ENCODE measurements at places on chromosomes 5 and 9.

DNA sequence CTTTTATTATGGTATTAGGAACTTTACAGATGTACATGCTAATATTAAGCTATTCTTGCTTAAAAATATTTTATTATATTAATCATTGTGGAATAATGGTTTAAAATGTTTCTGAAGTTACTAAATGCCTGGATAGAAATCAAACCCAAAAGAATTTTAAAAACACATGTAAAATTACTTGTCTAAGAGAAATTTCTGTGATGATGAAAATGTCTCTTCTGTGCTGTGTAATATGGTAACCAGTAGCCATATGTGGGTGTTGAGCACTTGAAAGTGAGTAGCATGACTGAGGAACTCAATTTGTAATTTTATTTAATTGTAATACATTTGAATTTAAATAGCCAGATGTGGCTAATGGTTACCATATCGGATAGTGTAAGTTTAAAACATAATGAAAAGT is 66.7 kb upstream of the HSPB3 start:
- DNase-seq: no peak

DNA sequence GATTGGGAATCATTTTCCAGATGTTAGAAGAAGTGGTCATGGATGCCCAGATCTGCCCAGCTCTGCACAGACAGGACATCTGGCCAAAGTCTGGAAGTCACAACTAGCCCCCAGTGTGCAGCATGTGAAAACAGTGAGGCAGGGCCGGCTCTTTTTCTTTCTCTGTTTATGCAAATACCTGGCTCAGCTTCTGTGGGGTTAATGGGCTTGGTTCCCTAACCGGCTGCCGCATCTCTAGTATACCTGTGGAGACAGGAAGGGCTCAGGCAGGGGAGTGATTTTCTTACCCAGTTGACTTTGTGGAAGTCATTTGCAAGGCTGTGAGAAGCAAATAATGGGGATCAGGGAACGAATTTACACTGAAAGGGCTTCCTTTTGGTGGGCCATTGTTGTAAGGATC is 254.8 kb upstream of the PANK3 start:
- DNase-seq: no peak

DNA sequence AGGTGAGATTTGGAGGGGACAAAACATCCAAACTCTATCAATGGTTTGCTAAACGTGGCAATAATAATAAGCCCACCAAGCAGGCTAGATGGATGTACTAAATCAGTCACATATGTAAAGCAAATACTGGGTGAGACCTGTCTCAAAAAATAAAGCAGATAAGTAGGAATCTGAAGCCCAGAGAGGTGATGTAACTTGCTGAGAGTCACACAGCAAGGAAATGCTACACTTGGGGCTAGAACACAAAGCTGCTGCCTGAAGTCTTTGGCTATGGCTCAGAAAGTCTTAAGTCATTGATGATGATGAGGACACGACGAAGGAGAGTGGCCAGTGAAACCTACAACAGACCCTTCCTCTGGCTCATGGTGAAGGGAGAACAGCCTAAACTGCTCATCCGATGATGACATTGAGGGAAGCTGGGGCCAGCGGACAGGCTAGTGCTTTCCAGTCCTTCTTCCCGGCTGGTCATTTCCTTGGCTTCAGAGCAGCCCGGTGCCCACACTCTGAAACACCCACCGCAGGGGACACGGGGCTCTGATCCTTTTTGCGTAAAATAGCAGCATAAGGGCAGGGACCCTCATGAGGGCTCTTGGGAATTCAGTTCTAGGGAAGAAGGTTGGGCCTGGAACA is 14.1 kb downstream of the DUSP1 start:
- no peak for DNase-seq

DNA sequence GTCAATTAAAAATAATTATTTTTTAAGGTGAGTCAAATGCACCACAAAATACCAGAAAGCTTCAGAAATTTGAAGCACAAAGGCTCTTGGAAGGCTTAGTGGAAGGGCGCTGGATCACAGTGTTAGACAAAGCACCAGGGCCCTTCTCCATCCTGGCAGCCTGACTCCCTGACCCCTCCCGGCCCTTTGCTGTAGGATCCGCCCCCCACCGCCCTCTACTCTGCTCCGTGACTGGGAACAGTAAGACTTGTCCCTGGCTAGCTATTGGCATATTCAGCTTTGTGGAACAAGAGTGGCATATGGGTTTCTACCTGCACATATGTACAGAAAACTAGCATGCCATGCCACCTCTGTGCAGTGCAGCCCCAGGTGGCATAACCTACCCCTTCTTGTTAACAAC is 222.1 kb downstream of the SYK start:
- DNase-seq: no peak

GRCh38 chr5:48192-48591 is 43.8 kb upstream of the PLEKHG4B start:
- DNase-seq: no peak

- DNase-seq: no peak
Observed at GRCh38 chr9:5140151-5140550, 45.3 kb downstream of the INSL6 start.

- DNase-seq: no peak
Observed at GRCh38 chr9:101705135-101705661, 33.2 kb downstream of the GRIN3A start.

DNA sequence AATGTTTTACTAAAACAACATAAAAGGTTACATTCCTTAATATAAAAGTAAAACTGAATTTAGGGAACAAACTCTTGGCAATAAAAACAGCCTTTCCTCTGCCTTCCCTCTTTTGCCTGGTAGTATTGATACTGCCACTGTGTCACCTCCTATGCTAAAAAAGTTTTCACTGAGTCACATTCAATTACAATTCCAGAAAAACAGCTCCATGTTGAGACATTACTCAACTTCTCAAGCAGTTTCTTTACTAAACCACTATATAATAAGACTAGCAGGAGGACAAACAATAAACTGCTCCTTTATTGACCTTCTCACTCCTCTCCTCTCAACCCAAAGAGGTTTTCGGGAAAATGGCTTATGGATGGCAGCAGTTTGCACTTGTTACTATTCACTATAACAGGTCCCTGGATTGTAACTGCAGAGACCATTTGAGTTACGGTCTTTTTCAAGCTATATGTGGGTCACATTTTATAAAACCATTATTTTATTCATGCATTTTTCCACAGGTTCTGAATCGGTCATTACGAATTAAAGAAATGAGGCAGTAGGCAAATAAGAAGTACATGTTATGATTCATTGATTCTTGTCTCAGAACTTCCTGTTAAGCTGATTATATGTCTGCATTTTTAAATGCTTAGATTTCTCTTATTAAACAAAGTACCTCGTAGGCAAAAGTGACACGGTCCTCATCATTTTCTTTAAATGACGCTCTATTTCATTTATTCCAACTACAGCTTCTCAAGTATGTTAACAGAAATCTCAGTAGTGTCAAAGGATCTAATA is 2.1 kb downstream of the ZDHHC21 start:
- no peak for DNase-seq

DNA sequence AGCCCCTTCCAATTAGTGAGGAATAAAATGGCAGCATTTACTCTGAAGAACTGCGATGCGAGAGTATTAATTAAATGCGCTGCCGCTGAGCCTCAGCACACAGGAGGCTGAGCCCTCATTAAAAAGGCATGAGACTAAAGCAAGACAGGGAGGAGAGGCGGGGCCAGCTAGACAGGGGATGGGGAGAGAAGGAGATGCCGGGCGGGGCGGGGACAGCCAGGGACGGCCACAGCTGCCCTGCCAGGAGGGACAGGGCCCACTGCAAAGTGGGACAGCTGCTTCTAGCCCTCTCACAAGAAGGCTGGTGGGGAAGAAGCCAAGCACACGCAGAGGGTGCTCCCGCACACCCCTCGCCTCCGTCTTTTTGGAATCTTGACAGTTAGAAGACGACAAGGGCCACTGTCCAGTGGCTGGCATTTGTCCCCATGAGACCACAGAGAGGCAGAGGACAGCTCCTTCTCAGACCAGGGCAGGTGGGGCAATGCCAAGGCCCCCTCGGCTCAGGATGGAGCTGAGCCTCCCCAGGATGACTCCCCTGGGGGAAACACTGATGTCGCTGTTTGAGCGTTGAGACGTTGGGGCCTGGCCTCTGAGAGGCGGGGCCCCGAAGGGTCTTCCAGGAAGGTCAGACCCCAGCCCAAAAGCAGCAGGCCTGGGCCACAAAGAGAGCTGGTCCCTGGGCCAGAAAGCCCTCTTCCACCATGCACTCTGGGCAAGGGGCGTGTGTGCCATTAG is 26.9 kb downstream of the ADAMTS2 start:
- DNase-seq: no peak

GRCh38 chr9:127167560-127168326 is 45.3 kb upstream of the ANGPTL2 start:
- no peak for DNase-seq

DNA sequence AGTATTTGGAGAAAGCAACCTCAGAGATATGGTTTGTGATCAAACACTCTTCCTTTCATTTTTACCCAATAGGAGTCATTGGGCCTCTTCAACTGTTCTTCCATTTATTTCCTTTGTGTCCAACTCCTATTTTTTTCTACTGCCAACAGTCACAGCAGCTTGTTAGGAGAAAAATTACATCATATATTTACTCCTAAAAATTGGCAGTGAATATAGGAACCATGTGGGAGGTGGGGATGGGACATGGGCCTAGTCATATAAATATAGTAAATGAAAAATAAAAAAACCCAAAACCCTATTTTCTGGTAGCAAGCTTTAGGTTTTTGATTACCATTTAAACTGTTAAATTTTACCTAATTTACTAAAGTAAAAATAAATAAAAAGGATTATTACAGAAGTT is 134.9 kb upstream of the MPDZ start:
- no peak for DNase-seq

DNA sequence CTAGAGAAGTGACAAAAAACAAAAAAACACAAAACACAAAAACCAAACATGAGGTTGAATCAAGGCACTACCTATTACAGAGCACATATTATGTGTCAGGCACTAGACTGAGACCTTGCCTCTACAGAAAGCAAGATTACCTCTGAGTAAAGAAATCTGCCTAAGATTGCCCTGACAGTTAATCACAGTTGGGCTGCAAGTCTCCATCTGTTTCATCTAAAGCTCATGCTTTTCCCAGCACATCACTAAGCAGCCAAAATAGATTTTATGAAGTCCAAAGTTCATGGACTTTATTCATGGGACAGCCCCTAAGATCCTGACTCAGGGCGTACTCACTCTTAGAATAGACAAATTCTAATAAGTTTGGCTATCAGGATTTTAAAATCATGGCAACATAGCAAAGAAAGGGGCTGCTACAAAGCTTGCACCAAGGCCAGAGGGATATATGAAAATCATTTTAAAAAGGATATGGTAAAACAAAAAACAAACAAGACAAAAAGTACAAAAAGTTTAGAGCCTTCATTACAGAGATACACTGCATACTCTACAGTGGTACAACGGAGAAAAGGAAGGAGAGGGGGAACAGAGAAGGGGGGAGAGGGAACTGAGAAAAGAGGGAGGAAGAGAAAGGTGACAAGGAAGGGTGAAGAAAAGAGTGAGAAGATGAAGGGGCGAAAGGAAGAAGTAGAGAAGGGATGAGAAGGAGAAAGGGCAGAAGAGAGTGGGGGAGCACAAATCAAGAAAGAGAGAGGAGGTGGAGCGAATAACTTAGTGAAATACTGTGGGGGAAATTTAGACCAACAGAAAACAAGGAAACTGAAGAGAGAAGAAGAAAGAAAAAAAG is 58.2 kb downstream of the RICTOR start:
- no peak for DNase-seq

- no peak for DNase-seq
Observed at GRCh38 chr9:16625161-16625631, 245.3 kb downstream of the BNC2 start.

DNA sequence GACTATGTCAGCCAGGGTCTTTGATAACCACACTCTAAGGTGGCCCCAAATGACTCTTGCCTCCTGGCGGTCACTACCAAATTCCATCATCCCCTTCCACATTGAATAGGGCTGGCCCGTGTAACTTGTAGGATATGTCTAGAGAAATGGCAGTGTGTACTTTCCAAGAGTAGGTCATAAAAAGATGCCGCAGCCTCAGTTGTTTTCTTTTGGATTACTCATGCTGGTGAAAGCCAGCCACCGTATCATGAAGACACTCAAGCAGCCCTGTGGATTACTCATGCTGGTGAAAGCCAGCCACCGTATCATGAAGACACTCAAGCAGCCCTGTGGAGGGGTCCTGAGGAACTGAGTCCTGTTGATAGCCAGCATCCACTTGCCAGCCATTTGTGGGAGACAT is 172.0 kb upstream of the TBC1D2 start:
- no peak for DNase-seq

DNA sequence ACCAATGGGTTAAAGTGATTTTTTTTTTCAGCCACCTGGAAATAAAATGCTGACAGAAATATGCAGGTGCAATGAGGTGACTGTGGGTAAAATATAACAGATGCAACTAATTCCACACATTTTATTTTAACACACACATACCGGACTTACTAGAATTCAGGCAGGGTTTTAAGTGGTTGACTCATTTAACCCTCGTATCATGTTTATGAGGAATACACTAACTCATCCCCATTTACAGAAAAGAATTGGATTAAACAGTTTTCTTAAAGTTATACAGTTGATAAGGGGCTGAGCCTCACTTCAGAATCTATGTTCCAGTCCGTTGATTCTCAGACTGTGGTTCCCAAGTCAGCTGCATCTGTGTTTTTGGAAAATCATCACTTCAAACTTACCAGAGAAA is 207.5 kb downstream of the CHSY3 start:
- DNase-seq: no peak

DNA sequence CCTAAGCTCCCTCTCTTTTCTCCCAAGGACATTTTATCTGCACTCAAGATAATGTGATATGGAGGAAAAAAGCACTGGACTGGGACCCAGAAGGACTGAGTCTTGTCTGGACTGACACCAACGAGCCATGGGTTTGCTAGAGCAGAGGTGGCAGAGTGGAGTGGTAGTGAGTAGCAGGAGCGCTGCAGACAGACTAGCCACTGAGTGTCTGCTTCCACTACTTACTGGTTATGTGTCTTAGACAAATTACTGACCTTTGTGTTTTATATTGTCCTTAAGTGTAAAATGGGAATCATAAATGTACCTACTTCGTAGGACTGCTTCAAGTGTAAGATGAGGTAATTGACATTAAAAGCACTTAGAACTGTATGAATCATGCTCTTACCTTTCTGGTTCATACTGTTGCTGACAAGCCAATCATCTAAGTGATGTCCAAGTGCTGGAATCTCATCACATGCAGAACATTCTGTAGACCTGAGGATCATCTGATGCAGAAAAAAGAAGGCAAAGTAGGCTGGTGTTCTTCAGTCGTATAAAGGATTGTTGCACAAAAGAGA is 12.5 kb upstream of the PRLR start:
- no peak for DNase-seq

GRCh38 chr5:159195775-159196174 is 13.6 kb downstream of the RNF145 start:
- no peak for DNase-seq

- no peak for DNase-seq
Observed at GRCh38 chr9:4732890-4733289, 8.1 kb downstream of the AK3 start.

Measured in activated CD8-positive, alpha-beta memory T cell treated with anti-CD3 and anti-CD28 coated beads for 4 hours (primary cell).